Stimulated activated CD4-positive, alpha-beta T cell treated with anti-CD3 and anti-CD28 coated beads, Interleukin-1b, Interleukin-23, amount 100 ng/mL, for 1 hour (primary cell): ENCODE measurements at places on chromosomes 3 and 15.

- no peak for DNase-seq
Measured at GRCh38 chr3:179882292-179882691, 154.4 kb downstream of the PEX5L start.

DNA sequence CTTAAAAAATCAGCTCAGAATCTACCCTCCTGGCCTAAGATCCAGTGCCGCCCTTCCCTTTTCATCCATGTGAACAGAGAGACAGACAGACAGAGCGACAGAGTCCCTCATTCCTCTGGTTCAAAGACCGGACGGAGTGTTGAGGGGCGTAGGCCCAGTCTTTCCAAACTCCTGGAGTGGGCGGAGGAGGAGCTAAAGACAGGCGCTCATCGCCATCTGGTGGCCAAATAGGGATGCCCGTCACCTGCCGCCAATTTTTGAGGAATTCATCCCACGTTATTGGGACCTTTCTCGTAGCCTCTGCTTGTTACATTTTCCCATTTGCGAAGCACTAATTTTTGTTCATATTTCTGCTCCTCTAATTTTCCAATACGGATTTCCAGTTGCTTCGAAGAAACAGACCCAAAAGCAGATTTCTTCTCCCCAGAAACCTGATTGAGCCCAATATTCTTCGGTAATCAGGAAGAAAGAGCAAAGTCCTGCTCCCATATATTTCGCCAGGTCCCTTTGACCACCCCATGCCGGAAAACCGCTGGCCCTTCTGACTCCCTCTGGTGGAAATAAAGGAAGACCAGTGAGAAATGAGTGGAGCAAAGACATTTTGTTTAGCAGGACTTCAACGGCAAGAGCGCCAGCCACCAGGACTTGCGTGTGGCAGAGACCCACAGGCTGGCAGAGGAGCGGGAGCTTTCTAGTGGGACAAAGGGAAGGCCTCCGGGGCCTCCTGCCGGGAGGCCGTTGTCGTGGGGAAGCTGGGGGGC, 88.0 kb downstream of the LRRK1 start:
- no peak for DNase-seq

GRCh38 chr3:175108613-175109151, 249.5 kb downstream of the NAALADL2 start:
- DNase-seq, result no peak

- DNase-seq, result no peak
Measured at GRCh38 chr15:31265090-31265870, 61.4 kb upstream of the KLF13 start.

DNA sequence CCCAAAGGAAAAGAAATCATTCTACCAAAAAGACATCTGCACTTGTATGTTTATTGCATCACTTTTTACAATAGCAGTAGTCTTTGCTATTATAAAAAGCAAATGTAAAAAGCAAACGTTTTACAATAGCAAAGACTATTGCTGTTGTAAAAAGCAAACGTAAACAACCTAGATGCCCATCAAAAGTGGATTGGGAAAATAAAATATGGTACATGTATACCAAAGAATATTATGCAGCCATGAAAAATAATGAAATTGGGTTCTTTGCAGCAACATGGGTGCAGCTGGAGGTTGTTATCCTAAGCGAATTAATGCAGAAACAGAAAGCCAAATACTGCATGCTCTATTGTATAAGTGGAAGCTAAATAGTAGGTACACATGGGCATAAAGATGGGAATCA, 97.3 kb upstream of the ZBTB20 start:
- no peak for DNase-seq

DNA sequence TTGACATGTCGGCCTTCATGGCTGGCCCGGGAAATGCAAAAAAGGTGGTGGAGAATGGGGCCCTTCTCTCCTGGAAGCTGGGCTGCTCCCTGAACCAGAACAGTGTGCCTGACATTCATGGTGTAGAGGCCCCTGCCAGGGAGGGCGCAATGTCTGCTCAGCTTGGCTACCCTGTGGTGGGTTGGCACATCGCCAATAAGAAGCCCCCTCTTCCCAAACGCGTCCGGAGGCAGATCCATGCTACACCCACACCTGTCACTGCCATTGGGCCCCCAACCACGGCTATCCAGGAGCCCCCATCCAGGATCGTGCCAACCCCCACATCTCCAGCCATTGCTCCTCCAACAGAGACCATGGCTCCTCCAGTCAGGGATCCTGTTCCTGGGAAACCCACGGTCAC, 23.1 kb upstream of the BSN start:
- DNase-seq, result no peak

DNA sequence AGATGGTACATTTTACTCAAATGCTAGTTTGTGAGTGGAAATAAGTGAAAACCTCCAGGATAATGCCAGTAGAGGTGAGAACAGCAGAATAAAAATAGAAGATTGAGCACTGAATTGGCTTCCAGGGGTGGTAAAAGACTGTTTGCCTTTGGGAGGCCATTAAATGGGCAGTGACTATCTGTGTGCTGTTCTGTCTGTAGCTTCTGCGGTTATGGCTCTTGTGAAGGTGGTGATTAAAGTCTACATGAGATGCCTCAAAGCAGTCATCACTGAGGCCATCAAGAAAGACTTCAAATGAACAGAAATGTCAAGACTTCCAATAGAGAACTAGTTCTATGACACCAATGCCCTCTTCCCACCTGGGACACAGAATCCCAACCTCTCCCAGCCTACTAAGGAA, 108.8 kb downstream of the EFHB start:
- no peak for DNase-seq
